Central memory CD4-positive, alpha-beta T cell (primary cell): ENCODE measurements at places on chromosomes 7 and 10.

DNA sequence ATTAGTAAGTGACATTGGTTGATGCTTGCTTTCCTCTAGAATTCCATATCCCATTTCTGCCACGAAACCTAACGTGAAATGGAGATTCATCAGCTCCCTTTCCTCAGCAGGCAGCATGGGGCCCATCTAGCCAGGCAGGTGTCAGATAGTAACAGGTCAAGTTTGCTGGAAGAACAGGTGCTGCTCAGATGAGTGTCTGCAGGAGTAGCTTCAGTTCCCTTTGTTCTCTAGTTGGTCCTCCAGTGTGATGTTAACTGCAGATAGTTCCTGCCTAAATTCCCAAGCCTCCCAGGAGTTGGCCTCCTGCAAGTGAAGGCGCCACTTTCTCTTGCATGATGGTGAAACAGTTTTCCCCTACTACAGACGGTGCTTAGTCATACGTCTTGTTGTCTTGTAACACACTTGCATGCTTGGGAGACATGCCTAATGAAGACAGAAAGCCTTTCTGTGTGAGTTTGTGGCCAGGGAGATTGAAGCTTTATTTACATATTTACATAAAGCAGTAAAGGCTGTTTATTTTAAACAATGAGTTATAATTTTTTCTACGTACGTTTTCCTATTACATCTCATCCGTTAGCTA, 175.4 kb downstream of the CHN2 start:
- no peak for DNase-seq

DNA sequence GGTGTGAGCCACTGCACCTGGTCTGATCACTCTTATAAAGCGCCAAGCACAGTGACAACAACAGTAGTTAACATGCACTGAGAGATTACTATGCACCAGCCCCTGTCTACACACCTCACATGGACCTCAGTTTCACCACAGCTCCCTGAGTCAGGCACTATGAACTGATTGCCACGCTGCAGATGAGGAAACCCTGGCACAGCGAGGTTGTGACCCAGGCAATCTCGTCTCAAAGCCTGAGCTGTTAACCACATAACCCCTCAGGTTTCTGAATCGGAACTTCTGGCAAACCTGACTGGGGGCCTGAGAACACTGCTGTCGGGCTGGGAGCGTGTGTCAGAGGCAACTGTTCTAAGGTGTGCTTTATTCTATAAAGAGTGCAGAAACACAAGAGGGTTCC, 150.8 kb downstream of the RNF216 start:
- peak; percentile 21 for DNase-seq

DNA sequence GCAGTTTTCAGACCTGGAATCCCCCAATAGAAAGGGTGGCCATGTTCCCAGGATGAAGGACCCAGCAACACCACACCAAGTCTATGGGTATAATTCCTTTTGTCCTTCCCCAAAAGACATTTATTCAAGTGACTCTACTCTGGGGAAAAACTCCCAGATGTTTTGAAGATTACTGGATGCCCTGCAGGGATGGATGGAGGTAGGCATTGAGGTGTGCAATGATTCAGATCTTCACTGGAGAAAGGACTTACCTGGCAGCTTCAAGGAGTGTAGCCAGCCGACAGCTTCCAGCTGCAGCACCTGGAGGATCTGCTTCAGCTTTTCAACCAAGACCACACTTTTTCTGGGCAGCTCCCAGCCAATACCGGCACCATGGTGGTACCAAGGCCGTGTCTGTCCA, 172.0 kb downstream of the BAMBI start:
- no peak for DNase-seq

DNA sequence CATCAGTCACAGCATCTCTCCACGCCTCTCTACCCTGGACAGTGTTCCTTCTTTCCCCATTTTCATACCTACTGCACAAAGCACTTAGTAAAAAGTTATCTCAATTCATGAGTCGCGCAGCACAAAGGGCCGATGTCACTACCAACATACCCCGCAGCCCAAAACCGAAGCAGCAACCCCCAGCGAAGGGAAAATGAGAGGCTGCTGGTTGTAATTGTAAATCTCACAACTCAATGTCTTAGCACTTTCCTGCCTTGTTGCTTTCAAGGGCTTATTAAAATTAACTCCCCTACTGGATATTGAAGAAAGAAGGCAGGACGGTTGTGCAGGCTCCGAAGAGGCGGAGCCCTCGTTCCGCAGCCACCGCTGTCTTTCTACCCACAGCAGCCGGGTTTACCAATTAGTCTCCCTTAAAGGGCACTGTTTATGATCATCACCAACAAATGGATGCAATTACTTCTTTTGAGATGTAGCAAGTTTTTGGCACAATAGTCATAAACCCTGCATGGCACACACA, 6.5 kb downstream of the DIP2C start:
- DNase-seq: no peak

DNA sequence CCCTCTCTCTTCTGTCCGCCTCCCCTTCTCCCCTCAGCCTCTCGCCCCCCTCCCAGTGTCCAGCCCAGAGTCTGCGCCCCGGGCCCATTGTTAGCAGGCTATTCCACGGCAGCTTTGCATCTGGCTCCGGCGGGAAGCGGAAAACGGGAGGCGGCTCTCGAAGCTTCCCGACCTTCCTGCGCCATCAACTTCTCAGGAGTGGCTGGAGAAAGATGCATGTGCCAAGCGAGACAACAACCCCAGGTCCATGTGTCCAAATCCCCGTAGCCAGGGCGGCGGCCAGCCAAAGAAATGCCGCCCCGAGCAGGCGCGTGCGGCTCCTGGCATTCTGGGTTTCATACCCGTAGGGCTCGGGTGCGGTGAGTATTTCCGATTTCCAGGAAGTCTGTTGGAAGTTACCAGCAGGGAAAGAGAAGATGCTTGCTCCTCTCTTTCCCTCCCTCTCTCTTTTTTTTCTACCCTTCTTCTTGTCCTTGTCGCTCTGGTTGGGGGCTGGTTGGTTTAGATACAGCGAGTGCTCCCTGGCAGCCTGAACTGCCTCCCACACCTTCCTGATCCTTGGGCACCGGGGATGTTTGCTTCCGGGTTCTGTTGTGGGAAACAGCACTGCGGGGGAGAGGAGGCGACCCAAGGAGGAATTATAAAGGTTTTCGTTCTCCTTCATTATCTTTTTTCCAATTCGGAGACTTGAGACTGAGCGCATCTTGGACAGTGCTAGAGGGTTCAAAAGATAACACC, 1.2 kb upstream of the HOXA2 start:
- no peak for DNase-seq

GRCh38 chr7:2282185-2282751, 32.0 kb downstream of the SNX8 start:
- no peak for DNase-seq

- DNase-seq: no peak
These were observed 822.3 kb downstream of the PHTF2 start for GRCh38 chr7:78620920-78621319.

GRCh38 chr7:135459951-135460567, 49.8 kb downstream of the CNOT4 start:
- DNase-seq: no peak

GRCh38 chr7:55133630-55134358, 115.0 kb downstream of the EGFR start:
- DNase-seq: no peak

- no peak for DNase-seq
These were observed 127.8 kb downstream of the SH3PXD2A start for GRCh38 chr10:103727546-103727963.

- no peak for DNase-seq
These were observed 8.5 kb downstream of the RPS24 start for GRCh38 chr10:78042058-78042751.

DNA sequence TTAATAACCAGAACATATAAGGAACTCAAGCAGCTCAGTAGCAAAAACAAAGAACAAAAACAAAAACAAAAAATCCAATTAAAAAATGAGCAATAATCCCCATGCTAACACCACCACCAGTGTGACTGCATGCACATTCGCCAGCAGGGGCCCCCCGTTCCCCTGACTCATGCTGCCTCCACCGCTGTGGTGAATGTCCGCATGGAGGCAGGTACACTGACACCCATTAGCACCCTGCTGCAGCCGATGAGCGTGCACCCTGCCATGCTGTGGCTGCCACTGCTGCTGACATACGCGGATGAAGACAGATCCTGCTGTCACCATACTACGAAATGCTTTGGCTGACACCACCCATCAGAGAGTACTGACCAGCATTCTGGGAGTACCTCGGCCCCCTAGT, 321.6 kb upstream of the LRRTM3 start:
- DNase-seq: no peak
